DMS79 (cell line): ENCODE measurements at places on chromosomes 2 and 18.

DNA sequence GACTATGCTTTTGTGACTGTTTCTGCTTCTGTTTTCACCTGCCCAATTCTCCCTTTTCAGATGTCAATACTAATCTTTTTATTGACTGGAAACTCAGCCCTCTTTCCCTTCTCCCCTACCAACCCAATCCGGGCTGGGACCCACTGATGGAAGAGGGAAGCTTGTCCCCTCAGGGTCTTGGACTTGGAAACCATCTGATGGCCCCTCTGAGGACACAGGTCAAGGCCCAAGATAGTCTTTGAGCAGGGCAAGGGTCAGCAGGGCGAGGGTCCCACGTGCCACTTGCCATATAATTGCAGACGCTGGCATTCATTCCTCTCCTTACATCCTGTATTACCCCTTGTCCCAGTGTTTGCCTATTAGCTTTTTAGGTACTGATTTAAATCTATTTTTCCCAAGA lies 678.2 kb upstream of the FANCL start:
- no peak for DNase-seq

DNA sequence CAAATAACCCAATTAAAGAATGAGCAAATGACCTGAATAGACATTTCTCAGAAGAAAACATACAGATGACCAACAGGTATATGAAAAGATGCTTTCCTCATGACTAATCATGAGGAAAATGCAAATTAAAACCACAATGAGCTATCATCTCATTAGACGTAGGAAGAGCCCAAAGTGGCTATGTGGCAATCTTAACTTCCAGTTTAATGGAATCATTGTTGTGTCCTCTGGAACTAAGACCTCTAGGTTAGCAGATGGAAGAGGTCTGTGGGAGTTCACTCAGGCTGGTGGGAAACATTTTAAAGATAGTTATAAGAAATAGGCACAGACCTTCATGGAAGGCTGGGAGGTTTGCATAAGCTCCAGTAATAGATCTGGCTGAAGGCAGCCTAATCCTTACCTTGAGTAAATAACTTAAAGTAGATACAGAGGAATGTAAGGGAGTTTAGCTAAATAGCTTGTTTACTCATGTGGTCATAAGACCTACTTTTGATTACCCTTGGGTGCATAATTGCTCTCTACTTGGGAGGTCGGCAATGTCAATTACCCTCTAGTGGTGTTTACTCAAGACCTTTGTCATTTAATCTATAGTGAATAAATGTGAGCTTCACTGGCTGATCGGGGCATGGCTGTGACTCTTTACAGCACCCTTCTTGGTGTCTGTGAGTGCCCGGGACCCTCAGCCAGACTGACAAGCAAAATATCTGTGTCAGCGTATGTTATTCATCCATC lies 119.0 kb downstream of the GULP1 start:
- DNase-seq, result no peak

GRCh38 chr2:126723281-126723815 lies 67.4 kb downstream of the GYPC start:
- DNase-seq, result no peak

- DNase-seq, result no peak
Observed at GRCh38 chr18:45837283-45838070, 12.0 kb downstream of the SIGLEC15 start.

GRCh38 chr18:36522509-36522908 lies 225.0 kb downstream of the FHOD3 start:
- DNase-seq, result no peak

DNA sequence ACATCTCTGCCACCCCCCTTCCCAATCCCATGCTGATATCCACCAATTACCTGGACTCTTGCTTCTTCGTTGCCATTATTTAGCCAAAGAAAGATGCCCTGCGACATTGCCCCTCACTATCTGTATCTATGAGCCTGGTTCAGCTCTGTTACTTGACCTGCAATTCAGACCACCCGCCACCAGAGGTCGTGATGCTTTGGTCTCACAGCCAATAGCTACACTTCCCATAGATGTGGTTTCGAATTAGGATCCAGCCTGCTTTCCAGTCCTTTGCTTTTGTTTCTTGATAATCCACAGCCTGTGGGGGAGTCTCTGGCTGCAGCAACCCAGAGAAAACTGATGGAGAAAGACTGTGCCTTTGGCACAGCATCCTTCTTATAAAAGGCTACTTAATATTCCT lies 239.4 kb downstream of the KLHL29 start:
- DNase-seq, result no peak
